NCI-H1436 (cell line): ENCODE measurements at places on chromosomes 2 and 18.

DNA sequence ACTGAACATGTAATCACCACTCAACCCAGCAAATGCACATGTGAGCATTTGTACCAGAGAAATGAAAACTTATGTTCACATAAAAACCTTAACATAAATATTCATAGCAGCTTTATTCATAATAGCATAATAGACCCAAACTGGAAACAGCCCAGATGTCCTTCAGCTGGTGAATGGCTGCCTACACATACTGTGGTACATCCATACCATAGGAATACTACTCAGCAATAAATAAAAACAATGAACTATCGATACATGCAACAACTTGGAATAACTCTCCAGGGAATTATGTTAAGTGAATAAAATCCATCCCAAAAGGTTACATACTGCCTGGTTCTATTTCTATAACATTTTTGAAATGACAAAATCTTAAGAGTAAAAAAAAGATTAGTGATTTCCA lies 140.0 kb downstream of the AGPS start:
- no peak for DNase-seq

GRCh38 chr2:180947208-180947689 lies 33.2 kb upstream of the UBE2E3 start:
- DNase-seq = no peak

DNA sequence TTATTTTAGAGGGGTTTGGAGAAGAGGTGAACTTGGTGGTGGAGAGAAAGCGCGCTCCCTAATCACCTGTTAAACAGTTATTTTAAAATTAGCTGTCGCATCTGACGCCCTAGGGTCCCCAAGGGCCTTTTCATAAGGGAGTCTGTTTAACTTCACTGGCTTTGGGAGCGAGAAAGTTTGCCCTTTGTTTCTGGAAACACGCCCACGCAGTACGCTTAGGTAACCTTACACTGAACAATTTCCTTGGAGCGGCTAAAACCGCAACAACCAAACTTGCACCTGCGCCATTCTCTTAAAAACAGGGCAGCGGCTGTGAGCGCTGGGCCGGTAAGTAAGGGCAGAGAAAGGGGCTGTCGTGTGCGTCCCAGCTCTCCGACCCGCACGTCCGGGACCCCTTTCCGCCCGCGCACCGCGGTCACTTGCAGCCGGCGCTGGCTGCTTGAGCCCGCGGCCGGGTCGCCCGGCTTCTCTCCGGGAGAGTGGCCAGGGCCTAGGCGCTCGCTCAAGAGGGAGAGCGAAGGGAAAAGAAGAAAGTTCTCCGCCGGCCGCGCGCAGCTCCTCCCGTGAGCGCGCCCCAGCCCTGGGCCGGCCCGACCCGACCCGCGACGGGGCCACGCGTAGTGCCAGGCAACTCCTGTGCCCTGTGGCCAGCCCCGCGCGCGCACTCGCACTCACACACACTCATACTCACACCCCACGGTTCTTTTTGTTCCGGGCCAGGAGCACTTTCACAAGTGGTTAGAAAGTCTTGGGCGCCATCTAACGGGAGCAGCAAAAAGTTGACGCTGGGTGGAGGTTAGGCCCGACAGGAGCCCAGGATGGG lies 19.2 kb downstream of the POU3F3 start:
- peak; percentile 47 for DNase-seq

GRCh38 chr2:41877114-41877678 lies 170.6 kb upstream of the PKDCC start:
- no peak for DNase-seq

DNA sequence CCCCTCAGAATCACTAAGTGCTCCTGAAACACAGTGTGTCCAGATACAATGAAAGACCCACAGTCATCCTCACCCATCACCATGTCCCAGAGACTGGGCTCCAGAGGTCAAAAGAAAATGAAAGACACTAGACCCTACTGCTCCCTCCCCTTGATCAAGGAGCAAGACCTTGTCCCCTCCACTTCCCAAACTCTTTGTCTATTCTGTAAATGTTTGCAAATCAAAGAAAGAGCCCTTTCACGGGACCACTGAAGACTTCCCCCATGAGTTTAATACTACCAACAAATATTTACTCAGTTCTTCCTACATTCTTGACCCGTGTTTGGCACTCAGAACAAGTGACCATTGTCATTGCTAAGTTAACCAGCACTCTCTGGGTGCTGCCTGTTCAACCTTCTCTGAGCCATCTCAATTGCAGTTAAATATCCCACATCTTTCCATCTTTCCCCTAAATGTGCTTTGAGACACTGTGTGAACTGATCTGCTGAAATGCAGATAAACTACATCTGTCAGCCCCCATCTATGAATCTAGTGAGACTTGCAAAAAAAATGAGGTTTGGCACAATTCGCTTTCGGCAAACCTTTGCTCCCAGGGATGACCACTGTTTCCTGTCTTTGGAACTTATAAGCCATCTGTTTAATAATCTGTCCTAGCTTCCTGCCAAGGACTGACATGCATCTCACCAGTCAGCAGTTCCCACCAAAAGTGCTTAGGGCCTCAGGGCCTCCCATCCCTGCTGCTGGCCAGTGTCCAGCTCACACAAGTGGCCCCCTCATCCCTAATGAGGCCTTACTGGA lies 170.3 kb downstream of the GFPT1 start:
- no peak for DNase-seq

GRCh38 chr2:215466097-215466909 lies 30.4 kb upstream of the FN1 start:
- DNase-seq = no peak

- no peak for DNase-seq
Measured at GRCh38 chr18:677951-678381, 20.5 kb downstream of the TYMS start.

- no peak for DNase-seq
Measured at GRCh38 chr18:3015851-3016250, 2.9 kb upstream of the LPIN2 start.

GRCh38 chr18:9643549-9643948 lies 29.2 kb upstream of the PPP4R1 start:
- DNase-seq = no peak

- DNase-seq = no peak
Measured at GRCh38 chr2:108215794-108216211, 24.0 kb upstream of the SULT1C3 start.

GRCh38 chr2:95357717-95358280 lies 44.7 kb upstream of the FAHD2A start:
- DNase-seq = no peak

- DNase-seq = peak; percentile 71
Measured at GRCh38 chr2:1868683-1869141, 124.4 kb upstream of the PXDN start.

DNA sequence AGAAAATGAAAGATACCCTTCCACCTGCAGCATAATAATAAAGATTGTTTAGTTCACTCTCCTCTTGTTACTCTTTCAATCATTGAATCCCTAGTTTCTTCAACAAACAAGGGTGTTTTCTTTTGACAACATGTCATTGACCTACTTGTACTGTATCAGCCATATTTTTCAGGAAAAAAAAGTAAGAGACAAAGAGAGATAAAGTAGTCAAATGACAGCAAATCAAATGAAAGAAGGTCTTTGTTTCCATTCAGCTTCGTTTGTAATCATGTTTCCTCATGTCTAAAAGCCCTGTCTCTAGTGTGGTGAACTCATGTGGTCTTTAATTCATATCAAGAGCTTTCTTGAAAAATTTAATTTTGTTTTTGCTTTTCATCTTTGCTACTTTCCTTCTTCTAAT lies 557.8 kb upstream of the LRATD1 start:
- DNase-seq = no peak

DNA sequence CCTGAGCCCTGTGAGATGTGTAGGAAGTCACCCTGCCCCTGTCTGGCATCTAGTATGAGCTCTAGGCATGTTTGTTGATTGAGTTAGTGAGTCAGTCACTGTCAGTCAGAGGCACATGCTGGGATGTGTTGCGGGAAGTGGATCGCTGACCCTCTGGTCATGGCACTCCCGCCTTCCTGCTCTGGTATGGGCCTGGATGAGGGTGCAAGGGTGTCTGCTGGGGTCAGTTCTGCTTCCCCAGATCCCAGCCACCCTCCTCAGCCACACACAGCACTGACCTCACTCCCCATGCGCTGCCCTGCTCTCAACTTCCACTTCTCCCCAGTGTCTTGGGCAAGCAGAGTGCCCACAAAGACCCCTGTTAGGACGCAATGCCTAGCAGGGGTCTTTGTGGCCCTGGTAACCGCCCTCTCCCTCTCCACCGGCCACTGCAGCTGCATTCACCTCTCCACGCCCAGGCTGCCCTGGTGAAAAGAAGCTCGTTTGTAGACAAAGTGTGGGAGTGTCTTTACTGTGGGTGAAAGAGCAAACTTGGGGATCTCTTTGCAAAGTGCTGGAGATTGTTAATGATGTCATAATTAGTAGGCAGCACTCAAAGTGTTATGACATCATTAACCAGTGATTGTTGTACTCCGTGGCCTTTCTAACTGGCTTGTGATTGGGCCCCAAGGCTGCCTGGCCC lies 252.1 kb downstream of the LDLRAD4 start:
- no peak for DNase-seq
